ENCODE measurements at places on chromosomes 3 and 15.

DNA sequence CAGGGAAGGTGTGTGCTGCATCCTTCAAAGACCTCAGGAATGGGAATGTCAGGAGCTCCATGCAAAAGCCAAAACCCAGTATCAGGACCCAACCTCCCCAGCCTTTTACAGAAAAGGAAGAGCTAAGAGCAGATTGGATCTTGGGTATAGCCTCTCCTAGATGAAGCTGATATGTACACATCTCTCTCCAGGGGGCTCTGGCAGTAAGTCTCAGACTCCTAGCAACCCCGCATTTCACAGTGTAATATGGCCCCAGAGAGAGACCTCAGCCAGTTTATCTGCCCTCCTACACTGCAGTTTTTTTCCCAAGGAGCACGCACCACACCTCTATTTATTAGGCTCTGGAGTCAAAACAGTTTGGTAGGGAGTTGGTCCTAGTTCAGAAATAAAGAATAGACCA, 88.2 kb downstream of the RBPMS2 start:
- no peak for DNase-seq

GRCh38 chr3:14397531-14397930, 4.9 kb upstream of the SLC6A6 start:
- no peak for DNase-seq

GRCh38 chr3:59692117-59692516, 642.3 kb upstream of the CFAP20DC start:
- no peak for DNase-seq

DNA sequence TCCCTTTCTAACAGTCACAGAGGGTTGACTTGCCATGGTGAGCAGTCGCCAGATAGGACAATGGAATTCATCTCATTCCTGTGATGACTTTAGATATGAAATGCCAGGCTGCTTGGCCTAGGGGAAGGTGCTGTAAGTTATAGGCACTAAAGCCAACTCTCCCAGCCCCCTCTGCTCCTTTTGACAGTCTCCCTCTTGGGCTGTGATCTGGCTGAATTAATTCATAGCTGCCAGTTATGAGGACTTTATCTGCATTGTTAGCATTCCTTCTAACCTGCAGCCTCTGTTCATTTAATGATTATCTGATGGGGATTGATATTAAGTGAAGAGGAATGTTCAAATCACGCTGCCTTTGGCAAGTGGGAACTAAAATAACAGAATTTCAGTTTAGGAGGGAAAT, 427.1 kb upstream of the RASGRP1 start:
- no peak for DNase-seq

DNA sequence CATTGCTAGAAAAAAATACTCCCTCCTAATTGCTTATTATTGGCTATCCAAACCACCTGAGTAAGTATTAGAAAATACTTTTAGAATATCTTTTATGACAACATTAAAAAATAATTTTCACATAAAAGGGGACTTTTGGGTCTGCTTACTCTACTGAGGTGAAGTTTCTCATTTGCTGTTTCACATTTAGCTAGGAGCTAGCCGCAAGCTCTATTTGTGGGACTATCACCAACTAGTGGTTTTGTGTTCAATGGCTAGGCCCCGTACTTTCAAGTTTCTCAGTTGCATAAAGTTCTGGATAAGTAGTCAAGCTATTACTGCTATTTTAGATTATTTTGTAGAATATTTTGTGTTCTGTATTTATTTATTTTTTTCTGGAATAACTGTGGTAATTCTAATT, 244.2 kb upstream of the SLITRK3 start:
- no peak for DNase-seq

DNA sequence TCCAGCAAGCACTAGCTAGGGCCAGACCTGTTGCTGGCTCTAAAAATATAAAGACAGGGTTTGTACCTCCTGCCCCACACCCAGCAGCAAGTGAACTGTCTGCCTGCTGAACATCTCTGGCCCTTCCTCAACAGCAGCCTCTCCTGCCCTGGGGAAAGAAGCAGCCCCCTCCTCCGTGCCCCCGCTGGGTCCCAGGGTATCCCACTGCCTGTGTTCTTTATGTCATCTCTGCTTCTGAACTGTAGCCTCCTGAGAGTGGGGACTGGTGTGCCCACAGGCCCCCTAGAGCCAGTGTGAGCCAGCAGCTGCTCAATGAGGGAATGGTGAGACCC, 54.5 kb downstream of the ACAD9 start:
- no peak for DNase-seq

Measured in hepatic stellate cell (primary cell).